ENCODE measurements at places on chromosomes 4 and X.

- DNase-seq, result no peak
Measured at GRCh38 chrX:74814681-74815080, 110.6 kb downstream of the NEXMIF start.

DNA sequence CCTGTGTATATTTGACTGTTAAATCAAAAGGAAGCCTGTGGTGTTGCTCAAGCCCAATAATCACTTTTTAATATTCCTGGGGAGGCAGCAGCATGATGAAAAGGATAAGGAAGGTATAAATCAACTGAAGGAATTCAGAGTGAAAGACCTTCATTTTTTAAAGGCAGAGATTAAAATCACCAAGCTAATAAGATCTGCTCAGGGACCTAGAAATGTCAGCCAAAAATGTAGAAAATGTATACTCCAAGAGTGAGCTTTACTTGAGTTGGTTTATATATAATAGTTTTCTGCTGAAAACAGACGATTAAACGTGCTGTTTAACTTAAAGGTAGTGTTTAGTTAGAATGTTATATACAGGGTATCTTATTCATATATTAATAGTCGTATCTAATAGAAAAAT lies 549.3 kb downstream of the IQCM start:
- no peak for DNase-seq

- DNase-seq, result no peak
Measured at GRCh38 chr4:8847331-8847730, 24.3 kb downstream of the HMX1 start.

DNA sequence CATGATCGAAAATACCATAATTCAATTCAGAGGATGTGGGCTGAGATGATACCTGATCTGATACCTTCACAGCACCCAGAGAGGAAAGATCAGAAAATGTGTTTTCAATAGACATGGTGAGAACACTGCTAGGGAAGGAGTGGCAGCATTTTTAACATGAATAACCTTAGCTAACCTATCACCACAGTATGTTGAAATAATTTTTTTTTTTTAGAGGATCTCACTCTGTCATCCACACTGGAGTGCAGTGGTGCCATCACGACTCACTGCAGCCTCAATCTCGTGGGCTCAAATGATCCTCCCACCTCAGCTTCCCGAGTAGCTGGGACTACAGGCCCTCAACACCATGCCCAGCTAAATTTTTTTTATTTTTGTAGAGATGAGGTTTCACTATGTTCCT lies 90.5 kb upstream of the RAPGEF2 start:
- no peak for DNase-seq

- no peak for DNase-seq
Measured at GRCh38 chrX:39388730-39389129, 587.5 kb downstream of the MID1IP1 start.

- no peak for DNase-seq
Measured at GRCh38 chr4:40984051-40984450, 230.3 kb downstream of the APBB2 start.

GRCh38 chr4:168573870-168574269 lies 77.0 kb downstream of the PALLD start:
- no peak for DNase-seq

GRCh38 chr4:8834681-8835220 lies 36.9 kb downstream of the HMX1 start:
- DNase-seq, result no peak

DNA sequence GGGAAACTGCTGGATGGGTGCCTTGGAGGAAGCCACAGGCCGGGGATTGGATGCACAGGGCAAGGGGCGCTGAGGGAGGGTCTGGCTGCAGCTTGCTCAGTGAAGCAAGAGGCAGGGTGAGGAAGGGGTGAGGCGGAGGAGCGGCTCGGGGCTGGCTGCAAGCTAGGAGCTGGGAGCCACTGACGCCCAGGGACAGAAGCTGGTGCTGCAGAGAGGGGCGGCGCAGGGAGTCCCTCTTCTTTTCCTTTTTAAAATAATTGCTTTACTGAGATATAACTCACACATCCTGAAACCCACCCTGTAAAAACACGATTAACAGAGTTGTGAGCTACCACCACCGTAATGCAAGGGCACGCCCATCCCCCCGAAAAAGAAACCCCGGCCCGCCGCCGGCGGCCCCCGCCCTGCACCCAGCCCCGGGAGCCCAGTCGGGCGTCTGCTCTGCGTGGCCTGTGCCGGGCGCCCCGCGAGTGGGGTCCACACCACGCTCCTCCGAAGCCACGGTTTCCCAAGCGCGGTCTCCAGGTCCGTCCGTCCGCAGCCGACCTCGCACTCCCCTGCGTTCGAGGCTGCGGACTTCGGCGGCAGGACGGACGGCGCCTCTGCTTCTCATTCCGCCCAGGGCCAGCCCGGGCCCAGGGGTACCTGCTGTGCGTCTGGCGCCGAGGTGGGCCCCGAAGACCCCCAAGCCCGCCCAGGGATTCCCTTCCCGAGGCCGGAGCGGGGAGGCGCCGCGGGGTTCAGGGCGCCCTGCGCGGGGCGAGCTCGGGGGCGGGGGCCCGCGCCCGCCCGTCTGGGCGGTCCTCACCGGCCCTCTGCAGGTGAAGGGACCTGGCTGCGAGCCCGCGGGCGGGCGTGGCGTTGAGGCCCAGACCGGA lies 866 bp upstream of the UVSSA start:
- peak; percentile 46 for DNase-seq

Measured in anterior cingulate cortex (tissue), 58 donors.